ENCODE measurements at places on chromosomes 16 and 17.

GRCh38 chr17:77916703-77917481 is 41.6 kb upstream of the TNRC6C start:
- DNase-seq = no peak

DNA sequence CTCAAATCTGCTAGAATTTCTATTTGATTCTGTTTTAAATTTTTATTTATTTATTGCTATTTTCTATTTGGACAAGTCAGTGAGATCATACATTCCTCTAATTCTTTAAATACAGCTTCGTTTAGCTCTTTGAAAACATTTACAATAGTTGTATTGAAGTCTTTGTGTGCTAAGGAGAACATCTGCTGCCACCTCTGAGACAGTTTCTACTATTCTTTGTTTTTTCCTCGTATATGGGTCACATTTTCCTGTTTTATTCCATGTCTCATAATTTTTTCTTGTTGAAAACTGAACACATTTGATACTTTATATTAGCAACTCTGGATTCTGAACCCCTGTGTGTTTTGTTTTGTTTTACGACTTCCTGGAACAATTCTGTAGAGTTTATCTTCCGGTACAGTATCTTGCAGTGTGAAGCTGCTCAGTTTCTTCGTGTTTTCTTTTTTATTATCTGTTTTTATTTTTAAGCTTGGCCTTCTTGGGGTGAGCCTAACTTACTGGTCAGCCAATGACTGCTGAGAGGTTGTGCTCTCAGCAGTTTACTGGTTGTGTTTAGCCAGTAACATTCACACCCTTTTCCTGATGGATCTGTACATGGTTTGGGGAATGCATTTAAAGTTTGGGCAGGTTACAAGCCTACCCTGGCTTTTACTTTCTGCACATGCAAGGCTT is 99.0 kb downstream of the CA4 start:
- no peak for DNase-seq

- no peak for DNase-seq
Measured at GRCh38 chr17:35731239-35731916, at the start of gene RASL10B. Gene RASL10B, plus strand, starts transcription at chr17:35731639. Its CDS starts 3,546 bp downstream, at chr17:35735185.

- no peak for DNase-seq
Measured at GRCh38 chr16:4336701-4337539, 14.2 kb downstream of the PAM16 start.

- DNase-seq = no peak
Measured at GRCh38 chr17:82750241-82750908, 1.5 kb upstream of the TBCD start.

GRCh38 chr17:13909901-13910519 is 159.3 kb upstream of the COX10 start:
- no peak for DNase-seq

DNA sequence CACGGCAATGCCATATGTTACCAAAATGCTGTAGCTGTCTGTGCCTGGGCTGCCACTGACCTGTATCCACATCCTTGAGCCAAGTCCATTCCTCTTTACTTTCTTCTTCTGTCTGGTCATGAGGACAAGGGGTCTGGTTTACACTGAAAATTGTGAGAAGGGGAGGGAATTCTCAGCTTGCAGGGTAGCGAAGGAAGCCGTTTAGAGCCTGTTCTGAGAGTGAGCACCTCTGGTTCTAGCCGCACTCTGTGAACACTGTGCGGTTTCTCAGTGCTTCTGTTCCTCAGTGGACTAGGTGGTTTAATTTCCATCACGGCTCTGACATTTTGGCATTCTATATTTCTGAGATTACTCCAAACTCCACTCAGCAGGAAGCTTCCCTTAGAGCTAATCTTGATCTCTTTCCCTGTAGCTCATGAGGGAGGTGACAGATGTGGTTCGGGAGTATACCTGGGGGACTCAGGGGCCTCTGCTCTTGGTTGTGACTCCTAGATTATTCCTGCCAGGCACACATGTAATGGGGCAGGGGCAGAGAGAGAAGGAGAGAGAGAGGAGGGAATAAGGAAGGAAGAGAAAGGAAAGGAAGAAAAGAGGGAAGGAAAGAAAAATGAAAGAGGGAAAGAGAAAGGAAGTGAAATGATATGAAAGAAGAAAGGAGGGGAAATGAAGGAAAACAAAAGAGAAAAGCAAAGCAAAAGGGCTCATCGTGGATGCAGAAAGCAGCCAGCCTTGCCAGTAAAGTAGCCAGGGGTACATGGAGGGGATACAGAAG is 14.2 kb upstream of the TBX21 start:
- DNase-seq = no peak

DNA sequence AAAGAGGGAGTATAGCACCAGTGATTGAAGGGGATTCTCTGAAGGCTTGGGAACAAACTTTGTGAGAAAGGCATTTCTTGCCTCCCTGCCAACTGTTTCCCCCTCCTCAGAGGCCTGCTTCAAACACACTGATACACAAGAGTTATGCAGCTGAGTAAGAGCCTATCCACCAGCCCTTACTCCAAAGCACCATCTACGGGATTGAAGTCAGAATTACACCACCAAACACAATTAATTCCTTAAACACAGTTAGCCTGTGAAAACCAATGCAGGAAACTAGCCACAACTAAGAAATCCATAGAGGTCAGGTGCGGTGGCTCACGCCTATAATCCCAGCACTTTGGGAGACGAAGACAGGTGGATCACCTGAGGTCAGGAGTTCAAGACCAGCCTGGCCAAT is 138.3 kb downstream of the SHCBP1 start:
- no peak for DNase-seq

Data from stimulated activated CD8-positive, alpha-beta memory T cell treated with anti-CD3 and anti-CD28 coated beads, Interleukin-15, amount 100 ng/mL, for 1 hour (primary cell).